ENCODE measurements at places on chromosomes 5 and 9.
A peak's percentile ranks its signal among the peaks of the same experiment; 100 is the strongest.

GRCh38 chr9:109277451-109277850 lies 43.4 kb downstream of the EPB41L4B start:
- DNase-seq: no peak

DNA sequence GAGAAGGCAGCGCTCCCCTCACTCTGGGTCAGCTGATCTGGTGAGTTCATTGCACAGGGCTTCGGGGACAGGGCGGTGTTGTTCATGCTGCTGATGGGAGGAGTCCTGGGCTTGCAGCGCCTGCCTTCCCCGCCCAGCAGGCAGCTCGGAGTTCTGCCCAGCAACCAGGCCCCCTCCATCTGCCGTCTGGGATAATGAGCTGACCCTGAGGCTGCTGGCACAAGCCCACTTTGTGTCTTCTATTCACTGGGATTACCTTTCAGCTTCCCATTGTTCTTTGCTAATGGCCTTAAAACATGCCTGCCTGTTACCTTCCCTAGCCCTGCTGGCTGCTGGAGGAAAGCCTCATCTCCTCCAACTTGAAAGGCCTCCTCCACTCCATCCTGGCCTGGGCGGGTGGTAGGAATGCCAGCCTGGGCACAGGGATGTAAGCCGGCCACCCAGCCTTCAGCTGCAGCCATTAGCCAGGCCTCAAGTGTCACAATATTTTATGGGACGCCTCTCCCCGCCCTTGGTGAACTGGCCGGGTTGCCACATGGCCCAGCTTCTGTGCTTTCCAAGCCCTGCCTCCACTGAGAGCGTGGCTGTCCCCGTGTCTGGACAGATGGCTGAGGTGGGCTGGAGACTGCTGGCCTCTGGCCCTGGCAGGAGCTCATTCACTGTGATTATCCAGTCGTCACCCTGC lies 70.4 kb downstream of the GADD45G start:
- no peak for DNase-seq

- no peak for DNase-seq
These were observed 5.4 kb downstream of the MED22 start for GRCh38 chr9:133342570-133342969.

DNA sequence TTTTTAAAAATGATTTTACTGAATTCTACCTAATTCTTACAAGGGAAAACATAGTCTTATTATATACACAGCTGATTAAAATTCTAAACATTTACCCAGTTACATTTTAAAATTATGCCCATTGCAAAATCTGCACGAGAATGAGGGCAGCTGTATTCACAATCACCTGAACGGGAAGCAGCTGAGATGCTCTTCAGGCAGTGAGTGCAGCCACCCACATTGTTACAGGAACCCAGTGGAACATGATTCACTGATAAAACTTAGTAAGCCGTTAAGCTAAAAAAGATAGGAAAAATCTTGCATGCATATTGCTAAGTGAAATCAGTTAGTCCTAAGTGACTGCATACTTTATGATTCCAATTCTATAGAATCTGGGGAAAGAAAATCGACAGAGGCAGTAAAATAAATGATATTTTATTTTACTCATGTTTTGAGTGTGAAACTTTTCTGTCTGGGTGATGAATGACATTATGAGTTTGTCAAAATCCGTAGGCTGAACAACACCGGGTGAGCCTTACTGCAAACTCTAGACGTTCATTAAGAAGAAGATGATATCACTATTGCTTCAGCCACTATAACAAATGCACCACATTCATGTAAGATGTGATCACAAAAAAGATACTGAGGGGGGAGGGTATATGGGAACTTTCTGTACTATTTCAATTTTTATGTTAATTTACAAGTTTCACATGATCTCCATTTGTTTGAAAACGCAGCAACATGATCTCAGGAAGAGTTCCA lies 39.1 kb upstream of the FLT4 start:
- no peak for DNase-seq

- DNase-seq: no peak
These were observed 41.7 kb upstream of the SMC5 start for GRCh38 chr9:70217029-70217428.

DNA sequence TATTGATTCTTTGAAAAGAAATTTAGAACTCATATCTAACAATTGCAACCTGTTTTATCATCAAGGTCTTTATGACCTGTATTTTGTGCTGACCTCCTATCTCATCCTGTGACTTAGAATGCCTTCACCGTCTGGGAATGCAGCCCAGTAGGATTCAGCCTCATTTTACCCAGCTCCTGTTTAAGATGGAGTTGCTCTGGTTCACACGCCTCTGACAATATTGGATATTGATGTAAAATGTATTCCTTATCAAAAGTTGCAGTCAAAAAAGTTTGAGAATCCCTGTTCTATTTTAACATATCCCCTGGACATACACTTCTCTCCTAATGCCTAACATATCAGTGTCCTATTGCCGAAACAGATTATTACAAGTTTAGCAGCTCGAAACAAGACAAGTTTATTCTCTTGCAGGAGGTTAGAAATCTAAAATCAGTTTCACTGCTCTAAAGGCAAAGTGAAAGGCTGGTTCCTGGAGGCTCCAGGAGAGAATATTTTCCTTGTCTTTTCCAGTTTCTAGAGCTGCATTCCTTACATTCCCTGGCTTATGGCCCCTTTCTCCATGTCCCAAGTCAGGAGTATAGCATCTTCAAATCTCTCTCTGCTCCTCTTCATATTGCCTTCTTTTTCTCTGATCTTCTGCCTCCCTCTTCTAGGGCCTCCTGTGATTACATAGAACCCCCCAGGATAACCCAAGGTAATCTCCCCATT lies 31.5 kb upstream of the LVRN start:
- no peak for DNase-seq

DNA sequence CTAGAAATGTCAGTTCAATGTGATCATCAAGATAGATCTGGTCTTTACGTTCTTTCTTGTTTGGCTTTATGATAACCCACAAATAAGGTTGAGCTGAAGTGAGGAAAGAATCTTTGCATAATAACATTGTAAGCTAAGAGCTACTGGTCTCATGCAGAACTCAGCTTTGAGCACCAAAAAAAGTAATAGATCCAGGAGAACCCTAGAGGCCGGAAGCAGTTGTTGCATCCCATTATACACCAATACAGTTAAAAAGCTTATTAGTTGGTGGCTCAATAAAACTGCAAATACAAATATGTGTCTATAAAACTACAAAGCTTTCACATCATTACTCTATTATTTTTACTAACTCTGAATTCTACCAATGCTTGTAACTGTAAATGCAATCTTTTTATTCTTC lies 85.5 kb upstream of the NUDT12 start:
- DNase-seq: no peak

DNA sequence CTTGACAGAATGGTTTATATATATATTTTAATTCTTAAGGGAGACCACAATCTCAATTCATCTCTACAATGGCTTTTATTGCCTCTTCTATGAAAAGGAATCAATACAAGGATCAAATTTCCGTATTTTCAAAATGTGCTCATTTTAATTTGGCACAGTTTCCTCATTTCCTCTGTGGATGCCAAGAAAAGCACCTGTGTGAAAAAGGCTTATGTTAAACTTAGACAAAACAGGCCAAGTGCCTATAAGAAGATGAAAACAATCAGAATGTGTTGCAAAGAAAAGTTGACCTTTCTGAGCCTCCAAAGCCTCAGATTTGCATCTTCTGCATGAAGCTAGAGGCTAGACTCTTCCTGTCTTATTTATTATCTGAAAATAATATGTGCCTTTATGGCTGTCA lies 173.7 kb upstream of the SLC12A2 start:
- DNase-seq: no peak

DNA sequence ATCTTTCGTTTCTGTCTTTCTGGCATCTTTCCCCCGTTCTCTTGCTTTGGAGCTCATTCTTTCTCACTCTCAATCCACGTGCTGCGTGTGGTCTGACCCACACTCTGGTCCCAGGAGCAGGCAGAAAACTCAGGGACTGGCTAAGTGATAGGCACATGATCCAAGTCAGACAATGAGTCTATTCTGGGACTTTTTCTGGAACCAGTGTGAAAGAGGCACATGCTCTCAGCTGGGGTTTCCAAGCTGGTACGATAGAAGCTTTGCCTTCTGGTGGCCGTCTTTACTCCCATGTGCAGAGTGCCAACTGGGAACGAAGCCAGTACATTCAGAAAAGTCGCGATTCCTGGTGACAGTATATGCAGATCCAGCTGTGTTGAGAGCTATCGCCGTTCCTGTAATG lies 94.4 kb downstream of the PDZD2 start:
- DNase-seq: no peak

DNA sequence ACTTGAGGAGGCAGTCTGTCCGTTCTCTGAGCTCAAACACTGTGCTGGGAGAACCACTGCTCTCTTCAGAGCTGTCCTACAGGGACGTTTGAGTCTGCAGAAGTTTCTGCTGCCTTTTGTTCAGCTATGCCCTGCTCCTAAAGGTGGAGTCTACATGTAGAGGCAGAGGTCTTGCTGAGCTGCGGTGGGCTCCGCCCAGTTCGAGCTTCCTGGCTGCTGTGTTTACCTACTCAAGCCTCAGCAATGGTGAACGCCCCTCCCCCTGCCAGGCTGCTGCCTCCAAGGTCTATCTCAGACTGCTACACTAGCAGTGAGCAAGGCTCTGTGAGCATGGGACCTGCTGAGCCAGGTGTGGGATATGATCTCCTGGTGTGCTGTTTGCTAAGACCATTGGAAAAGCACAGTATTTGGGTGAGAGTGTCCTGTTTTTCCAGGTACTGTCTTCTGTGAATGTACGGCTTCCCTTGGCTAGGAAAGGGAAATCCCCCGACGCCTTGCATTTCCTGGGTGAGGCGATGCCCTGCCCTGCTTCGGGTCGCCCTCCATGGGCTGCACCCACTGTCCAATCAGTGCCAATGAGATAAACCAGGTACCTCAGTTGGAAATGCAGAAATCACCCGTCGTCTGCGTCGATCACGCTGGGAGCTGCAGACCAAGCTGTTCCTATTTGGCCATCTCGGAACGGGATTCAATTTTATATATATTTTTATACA lies 58.5 kb downstream of the CNTRL start:
- peak; percentile 90 for DNase-seq

DNA sequence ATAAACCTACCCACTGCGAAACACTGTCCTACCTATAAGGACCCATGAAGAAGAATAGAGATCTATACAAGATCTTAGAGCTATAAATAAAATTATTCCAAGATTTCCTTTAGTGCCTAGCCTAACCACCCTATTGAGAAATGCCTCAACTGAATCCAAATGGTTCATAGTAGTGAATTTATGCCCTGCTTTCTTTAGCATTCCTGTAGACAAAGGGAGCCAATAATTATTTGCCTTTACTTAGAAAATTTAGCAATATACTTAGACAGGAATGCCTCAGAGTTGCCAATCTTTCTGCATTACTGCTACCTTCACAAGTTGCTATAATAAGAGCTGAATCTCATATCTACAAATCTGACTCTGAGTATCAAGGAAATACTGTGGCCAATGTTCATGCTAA lies 62.6 kb downstream of the PUM3 start:
- DNase-seq: no peak

DNA sequence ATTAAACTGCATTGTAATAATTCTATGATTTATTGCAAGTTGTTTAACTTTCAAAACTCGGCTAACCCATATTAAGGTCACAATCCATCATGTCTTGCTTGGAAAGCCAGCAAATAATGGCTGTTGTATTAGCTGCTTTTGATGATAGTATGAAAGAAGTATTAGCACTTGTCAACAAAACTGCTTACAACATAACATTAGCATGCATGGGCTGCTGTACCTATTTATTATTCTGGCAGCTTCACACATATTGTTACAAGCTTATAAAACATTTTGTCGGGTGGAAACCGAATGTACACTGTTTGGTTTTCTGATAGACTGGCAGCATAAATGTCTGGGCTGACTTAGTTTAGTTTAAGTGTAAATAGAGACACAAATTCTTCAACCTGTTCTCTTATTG lies 378.3 kb downstream of the KIAA0825 start:
- no peak for DNase-seq

- DNase-seq: no peak
These were observed 6.1 kb downstream of the ST6GALNAC4 start for GRCh38 chr9:127910613-127911205.

DNA sequence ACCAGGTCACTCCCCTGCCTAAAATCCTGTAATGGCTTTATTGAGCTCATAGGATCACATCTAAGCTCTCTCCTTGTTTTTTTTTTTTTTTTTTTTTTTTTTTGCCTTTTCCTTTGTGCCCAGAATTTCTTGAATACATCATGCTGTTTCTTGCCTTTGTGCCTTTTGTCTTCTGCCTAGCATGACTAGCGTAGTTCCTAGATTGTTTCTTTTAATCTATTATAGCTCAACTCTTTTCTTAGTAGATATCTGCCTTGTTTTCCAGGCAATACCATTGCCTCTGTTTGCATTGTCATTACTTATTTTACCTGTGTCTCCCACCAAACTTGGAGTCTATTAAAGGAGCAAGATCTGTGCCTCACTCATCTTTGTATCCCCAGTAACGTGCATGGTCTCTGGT lies 106.1 kb upstream of the C9orf72 start:
- no peak for DNase-seq

DNA sequence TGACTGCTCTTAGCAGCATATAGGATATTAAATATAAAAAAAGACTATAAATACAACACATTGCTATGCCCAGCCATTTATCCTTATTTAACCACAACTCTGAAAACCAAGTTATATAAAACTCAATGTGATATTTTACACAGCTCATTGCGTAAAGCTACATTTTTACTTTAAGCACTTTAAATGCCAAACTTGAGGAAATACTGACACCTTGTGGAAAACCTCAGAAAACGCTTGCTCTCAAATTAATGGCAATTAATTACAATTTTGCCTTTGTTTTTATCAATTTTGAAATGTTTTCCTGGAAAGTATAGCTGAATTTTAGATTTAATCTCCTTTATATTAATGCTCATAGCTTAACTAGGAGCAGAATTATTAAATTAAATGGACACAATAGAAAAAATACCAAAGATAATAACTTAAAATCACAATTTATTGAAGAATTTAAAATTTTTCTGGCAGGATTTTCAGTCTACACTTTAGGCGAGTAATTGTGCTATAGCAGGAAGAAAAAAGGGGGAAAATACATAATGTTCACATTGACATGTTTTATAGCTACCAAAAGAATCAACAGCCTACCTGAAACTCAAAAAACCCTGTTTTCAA lies 25.2 kb upstream of the PLAC8L1 start:
- DNase-seq: no peak

GRCh38 chr5:138819081-138819480 lies 56.1 kb downstream of the LRRTM2 start:
- no peak for DNase-seq

DNA sequence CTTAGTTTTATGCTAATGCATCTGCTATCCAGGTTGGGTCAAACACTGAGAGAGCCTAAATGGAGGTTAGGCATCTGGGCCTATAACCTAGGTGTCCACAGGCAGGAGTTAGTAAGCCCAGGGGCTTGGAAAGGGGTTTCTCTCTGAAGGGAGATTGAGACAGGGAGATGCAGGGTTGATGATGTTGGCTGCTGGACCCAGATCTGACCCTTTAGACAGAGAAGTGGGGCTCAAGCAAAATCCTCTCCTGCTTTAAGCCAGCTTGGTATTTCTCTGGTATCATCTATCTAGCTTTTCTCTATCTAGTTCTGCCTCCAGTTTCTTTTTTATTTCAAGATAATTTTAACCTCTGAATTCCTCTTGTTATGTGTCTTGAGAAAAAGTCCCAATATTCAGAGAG lies 18.3 kb upstream of the ANKRD55 start:
- no peak for DNase-seq

- DNase-seq: peak; percentile 60
These were observed 536 bp downstream of the FEM1C start for GRCh38 chr5:115544043-115544435.

Data from activated CD4-positive, alpha-beta T cell treated with anti-CD3 and anti-CD28 coated beads, Interleukin-2, amount 10 ng/mL, durations not matched to agents 7 days and 5 days (primary cell).